Ureter (tissue), 1 donor: ENCODE measurements at places on chromosomes 3 and 15. TPM values are rescaled to one million over a fixed set of nuclear protein-coding genes. Genes with fewer than 3 reads are reported as not detected.

DNA sequence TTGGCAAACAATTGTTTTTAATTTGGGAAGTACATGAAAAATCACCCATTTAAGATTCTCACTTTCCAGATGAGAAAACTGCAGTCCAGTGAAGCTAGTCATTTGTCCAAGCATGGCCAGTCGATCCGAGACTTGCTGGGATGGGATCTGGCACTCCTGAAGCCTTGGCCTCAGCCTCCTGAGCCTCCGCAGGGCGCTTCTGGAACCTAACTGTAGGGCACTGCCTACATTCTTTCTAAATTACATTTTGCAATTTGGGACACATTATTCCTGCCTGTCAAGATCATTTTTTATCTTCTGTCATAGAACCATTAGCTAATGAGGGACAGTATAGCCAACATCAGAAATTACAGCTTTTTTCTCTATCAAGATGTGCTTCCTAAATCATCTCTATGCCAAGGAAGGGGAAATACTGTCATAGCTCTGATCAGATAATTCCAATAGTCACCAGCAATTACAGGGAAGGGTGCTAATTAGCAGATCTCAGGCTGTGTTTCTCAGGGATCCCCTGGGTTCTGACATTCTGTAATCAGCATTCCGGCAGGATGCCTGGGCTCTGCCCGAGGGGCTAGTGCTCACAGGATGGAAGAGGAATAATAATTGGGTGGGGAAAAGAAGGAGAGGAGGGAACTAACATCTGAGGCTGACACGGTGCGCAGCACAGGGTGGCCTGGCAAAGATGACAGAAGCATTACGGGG, 28.3 kb downstream of the ANAPC13 start:
- no peak for DNase-seq

GRCh38 chr3:126607214-126607908, 47.6 kb downstream of the TXNRD3 start:
- DNase-seq, result no peak

The SH3GL3 gene
- total RNA-seq, result 0.26 TPM

DNA sequence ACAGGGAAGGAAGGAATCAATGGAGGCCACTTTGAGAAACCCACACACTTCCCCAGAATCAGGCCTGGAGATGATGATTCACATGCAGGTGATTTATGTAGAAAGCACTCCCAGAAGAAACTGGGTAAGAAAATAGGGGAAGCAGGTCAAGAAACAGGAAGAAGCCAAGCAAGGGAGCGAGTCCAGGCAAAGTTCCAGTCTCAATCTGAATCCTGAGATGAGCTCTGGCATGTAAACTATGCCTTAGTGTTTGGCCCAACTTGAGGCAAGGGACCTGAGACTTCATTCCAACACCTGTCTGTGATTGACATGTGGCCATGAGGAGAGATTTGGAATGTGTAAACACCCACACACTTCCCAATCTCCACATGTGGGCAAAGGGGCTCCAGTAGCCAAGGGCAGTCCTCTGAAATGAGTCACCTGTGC, 61.6 kb upstream of the CTNNB1 start:
- no peak for DNase-seq

The GOLGA8S gene
- 0.65 TPM for total RNA-seq

The GXYLT2 gene
- 3.6 TPM for total RNA-seq

- DNase-seq, result no peak
Measured at GRCh38 chr3:46999516-47000197, 20.2 kb downstream of the NBEAL2 start.

- no peak for DNase-seq
Measured at GRCh38 chr15:81165535-81165934, 31.1 kb upstream of the IL16 start.

The TEX9 gene
- total RNA-seq, result 20.5 TPM

GRCh38 chr15:68017201-68017600, 36.9 kb upstream of the PIAS1 start:
- no peak for DNase-seq

GRCh38 chr3:110544730-110545129, 526.9 kb upstream of the NECTIN3 start:
- no peak for DNase-seq

- peak; percentile 70 for DNase-seq
Measured at GRCh38 chr15:60390871-60391501, 6.8 kb downstream of the ANXA2 start.

DNA sequence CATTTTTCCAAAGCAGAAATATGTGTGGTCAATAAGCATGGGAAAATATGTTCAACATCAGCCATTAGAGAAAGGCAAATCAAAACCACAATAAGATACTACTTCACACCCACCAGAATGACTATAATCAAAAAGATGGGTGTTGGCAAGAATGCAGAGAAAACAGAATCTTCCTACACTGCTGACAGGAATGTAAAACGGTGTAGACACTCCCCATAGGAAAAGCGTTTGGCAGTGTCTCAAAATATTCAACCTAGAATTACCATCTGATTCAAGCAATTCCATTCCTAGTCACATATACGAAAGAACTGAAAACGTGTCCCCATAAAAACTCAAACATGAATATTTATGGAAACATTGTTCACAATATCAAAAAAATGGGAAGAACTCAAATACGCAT, 123.3 kb downstream of the ADAMTS17 start:
- DNase-seq, result no peak

GRCh38 chr15:75685195-75685594, 27.5 kb downstream of the CSPG4 start:
- DNase-seq, result no peak

The CYP8B1 gene
- total RNA-seq, result not detected

GRCh38 chr3:170043506-170043905, 5.7 kb downstream of the GPR160 start:
- DNase-seq, result no peak

DNA sequence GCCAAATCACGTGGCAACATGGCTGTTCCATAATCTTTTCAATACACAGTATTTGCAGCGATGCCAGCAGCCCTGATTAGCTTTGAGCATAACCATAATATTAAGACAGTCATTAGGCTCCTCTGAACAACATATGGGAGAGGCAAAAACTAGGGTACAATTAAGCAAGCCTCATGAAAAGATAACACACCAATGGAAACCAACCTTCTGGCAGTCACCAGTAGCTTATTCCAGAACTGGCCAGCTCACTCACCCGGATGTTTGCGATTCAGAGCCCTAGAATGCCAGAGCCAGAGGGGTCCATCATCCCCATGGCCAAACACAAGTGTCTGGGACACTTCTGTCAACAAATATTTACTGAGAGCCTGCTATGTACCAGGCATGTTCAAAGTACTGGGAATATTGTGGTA, 48.8 kb upstream of the PLXND1 start:
- DNase-seq, result no peak

The CD276 gene
- 26.9 TPM for total RNA-seq

GRCh38 chr3:184733971-184734608, 22.2 kb upstream of the MAGEF1 start:
- peak; percentile 19 for DNase-seq

DNA sequence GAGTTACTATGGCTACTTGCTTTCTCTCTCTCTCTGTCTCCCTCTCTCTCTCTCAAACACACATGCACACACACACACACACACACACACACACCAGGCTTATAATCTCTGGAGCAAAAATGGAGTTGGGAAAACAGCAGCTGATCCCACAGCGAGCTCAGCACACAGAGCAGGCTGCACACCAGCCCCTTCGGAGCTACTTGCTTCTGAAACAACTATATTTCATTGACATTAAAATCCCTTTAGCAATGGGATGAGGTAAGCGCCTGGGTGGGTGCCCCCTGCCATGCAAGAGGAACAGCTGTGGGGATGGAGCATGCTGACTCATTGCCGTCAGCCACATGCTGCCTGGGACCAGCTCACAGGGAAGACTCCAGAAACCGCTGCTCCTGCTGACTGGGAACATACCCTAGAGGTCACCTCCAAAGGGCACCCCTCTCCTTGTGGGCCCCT, 45.7 kb downstream of the B3GNT5 start:
- peak; percentile 61 for DNase-seq

- no peak for DNase-seq
Measured at GRCh38 chr3:27840807-27841594, 118.9 kb upstream of the EOMES start.

GRCh38 chr3:37885814-37886213, 24.1 kb downstream of the CTDSPL start:
- no peak for DNase-seq

DNA sequence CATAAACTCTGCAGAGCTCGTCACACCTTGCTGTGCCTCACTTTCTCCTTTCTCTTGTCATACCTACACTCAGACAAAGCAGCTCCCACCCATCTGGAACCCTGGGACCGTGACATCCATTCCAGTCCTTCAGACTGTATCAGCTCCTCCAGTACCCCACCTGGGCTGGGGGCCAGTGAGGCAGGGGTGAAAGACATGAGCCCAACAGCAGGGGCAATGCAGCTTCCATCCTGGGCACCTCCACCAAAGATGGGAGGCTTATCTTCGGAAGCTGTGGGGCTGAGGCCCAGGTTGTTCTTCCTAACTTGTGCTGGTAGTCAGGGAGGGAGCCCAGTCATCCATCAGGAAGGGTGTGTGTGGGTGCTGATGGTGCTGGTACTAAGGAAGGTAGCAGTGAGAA, 109.2 kb downstream of the EEFSEC start:
- DNase-seq, result no peak

DNA sequence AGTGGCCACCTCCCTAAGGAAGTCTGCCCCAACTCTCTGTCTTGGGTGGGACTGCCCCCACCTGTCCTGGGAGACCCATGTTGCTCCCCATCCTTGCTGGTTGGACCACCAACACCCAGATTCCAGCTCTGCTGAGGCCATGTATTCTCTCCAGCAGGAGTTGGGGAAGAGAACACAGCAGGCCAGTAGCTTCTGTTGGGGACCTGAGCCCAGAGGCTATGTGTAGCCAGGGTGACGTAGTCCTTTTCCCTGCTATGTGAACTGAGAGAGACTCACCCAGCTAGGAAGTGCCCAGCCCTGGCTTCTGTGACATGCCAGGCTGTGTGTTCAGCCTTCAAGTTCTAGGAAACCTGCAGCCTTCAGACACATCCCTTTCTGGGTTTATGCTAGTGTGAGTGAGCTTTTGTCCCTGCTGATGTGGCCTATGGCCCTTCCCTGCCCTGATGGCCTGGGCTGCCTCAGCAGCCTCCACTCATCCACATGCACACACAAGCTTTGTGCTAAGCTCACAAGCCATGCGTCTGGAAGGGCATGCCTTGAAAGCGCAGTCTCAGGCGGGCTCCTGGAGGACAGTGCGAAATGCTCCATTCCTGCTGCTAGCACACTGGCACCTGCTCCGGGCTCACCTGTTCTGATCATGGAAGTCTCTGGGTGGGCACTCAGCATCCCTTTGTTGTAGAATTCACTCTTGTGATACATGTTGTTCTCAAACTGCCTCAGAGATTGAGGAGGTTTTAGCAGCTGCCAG, 42.6 kb downstream of the KY start:
- no peak for DNase-seq

GRCh38 chr3:152334761-152335160, 66.0 kb downstream of the MBNL1 start:
- DNase-seq, result no peak

The CHRM5 gene
- total RNA-seq, result not detected

GRCh38 chr3:136305879-136306278, 55.7 kb downstream of the PCCB start:
- DNase-seq, result no peak

The KLHL18 gene
- 27.2 TPM for total RNA-seq

The CNTN4 gene
- total RNA-seq, result 15.3 TPM

DNA sequence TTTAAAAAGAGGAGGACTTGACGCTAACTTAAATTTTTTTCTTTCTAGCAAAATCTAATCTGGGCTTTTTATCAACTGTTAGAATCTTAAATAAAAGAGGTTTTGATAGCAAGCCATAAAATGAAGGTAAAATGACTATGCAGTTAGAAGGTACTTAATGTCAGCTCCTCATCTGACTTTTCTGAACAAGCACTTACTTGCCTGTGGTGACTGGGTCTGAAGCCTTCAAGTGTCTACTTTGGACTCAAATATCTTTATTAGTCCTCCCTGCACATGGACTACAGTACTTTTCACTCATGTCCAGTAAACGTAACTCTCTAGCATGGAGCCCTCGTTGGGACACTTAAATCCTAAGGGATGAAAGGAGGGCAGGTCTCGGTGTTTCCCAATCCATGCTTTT, 135.9 kb downstream of the P2RY1 start:
- no peak for DNase-seq

DNA sequence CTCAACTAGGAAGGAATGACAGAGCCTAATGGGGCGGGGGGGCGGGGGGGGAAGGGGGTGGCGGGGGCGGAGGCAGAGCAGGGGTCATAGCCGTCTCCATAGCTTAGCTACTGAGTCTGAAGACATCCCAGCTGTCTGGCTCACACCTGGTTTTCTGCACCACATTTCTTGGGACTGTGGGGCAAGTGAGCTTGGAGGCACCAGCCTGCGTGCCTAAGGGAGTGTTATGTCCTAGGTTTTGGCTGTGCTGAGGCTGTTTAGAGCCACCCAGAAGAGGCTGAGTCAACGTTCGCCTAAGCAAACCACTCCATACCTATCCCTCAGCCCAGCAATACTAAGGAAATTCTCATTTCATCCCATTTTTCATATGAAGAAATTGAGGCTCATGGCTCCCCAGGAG, 1.4 kb downstream of the IL17RD start:
- DNase-seq, result no peak

The LRRC31 gene
- 0.78 TPM for total RNA-seq

DNA sequence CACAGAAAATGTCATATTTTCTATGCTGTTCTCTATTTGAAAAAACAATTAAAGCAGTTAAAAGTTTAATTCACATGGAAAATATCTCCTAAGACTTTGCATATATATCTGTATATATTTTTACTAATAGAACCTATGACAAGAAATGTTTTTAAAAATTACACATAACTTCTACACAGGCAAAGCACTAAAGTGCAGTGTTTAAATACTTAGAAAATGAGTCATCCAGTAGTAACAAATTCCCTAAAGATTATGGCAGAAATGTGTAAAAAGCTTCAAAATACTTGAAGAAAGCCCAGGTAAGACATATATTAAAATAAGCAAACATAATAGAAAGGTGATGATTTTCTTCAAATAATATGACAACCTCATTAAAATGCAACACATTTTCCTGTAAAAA, 236.6 kb downstream of the TBC1D5 start:
- DNase-seq, result no peak

The ADIPOQ gene
- total RNA-seq, result 0.60 TPM

GRCh38 chr15:42151141-42151561, 5.3 kb downstream of the PLA2G4F start:
- DNase-seq, result no peak

- DNase-seq, result no peak
Measured at GRCh38 chr3:48023377-48023776, 7.2 kb upstream of the MAP4 start.

GRCh38 chr3:190499122-190499521, 14.8 kb upstream of the IL1RAP start:
- DNase-seq, result no peak

The WDR76 gene
- 4.1 TPM for total RNA-seq

The CEP19 gene
- total RNA-seq, result 0.62 TPM

The KAT2B gene
- total RNA-seq, result 40.2 TPM
